ENCODE measurements at places on chromosomes 12 and 14.

GRCh38 chr14:76826122-76826521, at the start of gene LRRC74A:
TSS of gene LRRC74A (plus strand) at chr14:76826408. CDS start at chr14:76826698, 290 bp downstream.
- DNase-seq, result no peak

DNA sequence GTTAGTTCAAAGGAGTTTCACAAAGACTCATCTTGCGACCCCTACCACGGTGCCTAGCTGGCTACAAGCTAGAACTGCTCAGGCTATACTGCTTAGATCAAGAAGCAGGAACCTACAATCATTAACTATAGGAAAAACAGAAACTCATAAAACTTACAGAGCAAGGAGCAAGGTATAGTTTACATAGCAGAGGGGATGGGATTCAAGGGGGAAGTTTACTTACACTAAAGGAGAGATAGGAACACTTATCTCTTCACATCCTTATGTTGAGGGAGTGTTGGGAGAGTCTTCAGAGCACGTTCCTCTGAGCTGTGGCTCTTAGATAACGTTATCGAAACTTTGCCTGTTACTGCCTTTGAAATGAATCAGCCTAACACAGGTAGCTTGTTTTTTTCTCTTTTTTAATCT, 58.1 kb downstream of the FSCB start:
- no peak for DNase-seq

GRCh38 chr12:50922820-50923219, 29.5 kb upstream of the HIGD1C start:
- no peak for DNase-seq

DNA sequence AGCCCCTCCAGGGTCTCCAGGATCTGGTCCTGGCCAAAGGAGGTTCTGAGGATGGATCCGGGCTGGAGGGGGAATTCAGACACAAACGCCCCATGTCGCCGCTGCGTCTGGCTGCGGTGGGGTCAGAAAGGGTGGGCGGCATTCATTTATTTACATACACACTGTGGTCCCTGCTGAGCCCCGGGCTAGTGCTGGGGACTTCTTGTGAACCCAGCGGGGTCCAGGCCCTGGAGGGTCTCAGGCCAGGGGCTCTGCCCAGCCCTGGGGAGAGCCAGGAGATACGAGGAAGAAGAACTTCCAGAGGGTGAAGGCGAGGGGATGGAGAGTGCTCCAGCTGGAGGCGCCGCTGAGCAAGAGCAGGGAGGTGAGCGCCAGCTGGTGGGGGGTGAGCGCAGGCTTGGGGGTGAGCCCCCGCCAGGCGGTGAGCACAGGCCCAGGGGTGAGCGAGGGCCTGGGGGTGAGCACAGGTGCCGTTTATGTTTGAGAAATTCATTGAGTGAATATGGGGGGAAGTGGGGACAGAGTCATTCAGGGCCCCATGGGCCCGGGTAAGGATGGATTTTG, 68.1 kb downstream of the NCOR2 start:
- no peak for DNase-seq

DNA sequence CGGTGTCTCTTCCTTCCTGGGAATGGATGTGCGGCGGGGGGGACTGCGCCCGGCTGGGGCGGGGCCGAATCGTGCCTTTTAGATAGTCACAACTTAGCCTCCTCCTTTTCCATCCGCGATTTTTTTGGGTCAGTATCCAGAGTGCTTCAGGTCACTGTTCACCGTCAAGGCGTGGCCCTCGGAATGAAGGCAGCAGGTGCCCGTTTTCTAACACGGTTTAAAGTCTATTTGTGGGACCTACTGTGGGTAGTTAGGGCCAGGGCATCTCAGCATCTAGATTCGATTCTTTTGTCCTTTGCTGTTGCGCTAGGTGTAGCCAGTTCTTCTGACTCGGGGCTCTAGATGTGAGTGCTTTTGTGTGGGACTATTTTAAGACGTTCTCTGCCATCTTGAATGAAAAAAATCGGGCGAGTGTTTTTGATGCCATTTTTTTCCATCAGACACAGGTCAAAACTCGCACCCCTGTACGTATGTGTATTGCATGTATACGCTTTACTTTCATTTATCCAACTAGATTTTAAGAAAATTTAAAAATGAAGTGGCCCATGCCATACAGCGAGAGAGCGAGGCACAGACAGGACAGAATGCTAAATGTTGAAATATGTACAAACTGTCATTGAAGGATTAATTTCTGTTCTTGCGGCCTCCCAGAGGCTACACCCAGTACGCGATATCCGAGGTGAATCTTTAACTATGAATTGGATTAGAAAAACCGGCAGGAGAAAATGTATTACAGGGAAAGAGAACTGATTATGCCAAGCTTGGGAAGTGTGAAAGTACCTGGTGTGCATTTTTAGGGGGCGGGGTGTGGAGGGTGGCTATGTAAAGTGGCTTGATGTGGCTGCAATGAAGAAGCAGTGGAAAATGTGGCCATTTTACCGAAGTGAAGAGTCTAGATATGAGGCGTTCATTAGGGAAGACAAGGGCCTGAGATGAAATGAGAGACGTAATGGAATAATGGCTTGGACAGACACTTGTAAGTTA, 835 bp downstream of the VEZT start:
- DNase-seq, result peak; percentile 30

- DNase-seq, result no peak
Measured at GRCh38 chr12:103679421-103680170, 92.5 kb downstream of the STAB2 start.

DNA sequence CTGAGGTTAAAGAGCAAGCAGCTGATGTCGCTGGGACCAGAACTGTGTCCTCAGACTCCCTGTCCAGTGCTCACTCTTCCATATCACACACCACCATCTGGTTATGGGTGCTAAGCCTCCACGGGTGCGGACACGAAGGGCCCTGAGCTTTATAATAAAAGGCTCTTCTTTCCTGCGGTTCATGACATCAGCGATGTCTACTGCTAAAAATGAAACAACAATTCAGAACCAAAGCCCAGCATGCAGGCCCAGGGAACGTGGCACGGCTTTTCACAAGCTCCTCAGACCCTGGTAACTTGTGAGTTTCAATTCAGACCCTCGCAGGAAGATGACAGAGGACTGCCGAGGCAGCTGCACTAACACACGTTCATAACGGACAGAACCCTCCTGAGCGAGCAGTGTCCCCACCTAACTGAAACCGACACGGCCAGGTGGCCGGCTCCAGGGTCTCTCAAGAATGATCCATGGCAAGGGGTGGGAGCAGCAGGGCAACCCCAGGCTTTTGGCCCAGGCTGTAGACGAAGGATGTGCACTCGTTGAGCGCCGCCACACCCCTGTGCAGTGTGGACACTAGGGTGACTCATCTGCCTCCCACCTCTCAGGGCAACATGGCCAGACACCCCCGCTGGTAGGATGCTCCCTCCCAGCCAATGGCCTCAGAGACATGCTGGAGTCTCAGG, 180.3 kb downstream of the CALM1 start:
- DNase-seq, result no peak

DNA sequence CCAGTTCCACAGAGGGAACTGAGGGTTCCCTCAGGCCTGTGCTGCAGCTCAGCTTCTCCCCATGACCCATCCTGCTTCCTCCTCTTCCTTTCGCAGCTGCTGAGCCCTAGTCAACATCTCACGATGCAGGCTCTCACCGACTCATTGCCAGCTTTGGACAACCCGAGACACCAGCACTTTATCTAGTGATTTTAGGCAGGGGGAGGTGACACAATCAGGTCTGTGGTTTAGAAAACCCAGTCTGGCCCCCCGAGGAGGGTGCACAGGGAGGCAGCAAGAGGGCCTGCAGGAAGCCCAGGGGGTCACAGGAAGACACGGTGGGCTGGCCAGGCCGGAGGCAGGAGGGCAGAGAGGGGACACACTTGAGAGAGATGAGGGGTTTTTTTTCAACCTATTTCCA, 35.4 kb downstream of the DIO3 start:
- DNase-seq, result no peak

- DNase-seq, result no peak
Measured at GRCh38 chr14:65297744-65298143, 114.8 kb upstream of the FUT8 start.

DNA sequence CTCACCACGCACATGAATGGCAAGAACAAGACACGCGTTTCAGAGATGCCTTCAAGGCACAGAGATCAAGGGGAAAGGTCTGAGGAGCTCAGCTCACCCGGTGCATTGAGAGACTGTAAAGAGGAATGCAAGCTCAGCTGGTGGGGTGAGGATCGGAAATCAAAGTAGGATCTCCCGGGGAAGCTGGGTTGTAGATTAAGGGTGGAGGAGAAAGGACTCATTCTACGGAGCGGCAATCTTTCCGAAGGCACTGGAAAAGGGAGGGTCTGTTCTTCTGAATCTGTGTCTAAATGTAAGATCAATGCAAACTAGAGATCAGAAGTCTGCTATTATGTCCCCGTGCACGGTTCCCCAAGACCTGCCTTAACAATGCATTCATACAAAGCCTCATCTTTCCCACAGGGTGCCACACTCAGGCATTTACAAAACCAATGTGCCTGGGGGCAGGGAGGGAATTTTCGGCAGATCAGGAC, 41.6 kb upstream of the PYGL start:
- no peak for DNase-seq

DNA sequence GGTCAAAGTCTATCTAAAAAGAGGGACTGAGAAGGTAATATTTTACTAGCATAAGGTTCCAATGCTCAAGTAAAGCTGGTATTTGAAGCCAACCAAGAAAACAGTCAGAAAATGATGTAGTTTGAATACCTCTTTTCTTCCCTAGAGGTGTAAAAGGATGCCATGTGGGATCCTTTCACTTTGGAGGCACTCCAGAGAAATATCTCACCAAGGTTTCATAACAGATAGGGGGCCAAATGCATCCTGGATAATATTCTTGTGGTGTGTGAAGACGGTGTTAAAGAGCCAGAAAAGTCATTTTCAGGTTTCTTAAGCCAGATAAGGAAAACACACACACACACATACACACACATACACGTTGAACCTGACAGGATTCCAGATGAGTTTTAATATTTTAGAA, 136.1 kb upstream of the PRKD1 start:
- DNase-seq, result no peak

- no peak for DNase-seq
Measured at GRCh38 chr12:62915204-62915529, 19.8 kb downstream of the PPM1H start.

GRCh38 chr14:101821528-101821927, 60.0 kb downstream of the PPP2R5C start:
- no peak for DNase-seq

DNA sequence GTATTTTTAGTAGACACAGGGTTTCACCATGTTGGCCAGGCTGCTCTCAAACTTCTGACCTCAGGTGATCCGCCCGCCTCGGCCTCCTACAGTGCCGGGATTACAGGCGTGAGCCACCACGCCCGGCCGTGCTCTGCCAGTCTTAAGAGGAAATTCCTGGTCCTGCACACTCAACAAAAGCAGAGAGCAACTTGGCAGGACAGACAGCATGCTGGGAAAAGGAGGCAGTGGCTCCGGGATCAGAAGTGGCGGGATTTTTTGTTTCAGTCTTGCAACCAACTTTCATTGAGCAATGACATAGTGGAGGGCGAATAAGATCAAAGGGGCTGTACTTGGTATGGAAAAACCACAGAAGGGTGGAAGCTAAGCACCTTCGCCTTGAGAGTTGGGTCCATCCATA, 2.1 kb downstream of the CKAP4 start:
- no peak for DNase-seq

- DNase-seq, result no peak
Measured at GRCh38 chr14:73829526-73830431, 21.9 kb upstream of the PTGR2 start.

DNA sequence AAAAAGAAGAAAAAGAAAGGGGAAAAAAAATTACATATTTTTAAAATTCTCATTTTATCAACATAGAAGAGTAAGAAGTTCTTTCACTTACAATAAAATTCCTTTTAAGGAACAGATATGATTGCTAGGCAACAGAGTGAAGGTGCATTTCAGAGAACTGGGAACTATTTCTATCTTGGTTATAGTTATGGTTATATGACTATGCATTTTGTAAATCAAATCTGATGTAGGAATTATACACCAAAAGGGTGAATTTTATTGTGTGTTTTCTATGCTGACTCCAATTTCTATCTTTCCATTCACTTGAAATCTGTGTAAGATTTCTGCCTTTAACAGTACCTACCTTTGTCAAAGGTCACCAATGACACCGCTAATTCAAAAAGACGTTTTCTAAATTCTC, 50.1 kb downstream of the HNRNPC start:
- no peak for DNase-seq

DNA sequence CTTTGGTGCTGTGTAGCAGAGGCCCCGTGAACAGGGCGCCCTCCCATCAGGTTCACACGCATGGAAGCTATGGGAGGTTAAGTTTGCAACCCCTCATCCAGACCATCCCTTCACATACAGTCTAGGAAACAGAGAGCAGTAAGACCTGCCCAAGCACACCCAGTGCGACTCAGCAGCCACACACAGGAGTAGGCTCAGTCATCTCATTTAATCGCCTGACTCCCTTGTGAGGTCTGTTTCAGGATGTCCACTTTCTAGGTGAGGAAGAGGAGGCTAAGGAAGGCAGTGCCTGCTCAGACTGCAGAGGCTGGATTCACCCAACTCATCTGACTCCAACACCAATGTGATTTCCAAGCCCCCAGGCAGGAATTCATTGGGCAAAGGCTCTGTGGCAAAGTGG, 11.9 kb downstream of the BDKRB1 start:
- no peak for DNase-seq

GRCh38 chr14:100585448-100586152, 1.6 kb downstream of the BEGAIN start:
- no peak for DNase-seq

GRCh38 chr12:44968965-44969364, 81.9 kb downstream of the DBX2 start:
- DNase-seq, result no peak

DNA sequence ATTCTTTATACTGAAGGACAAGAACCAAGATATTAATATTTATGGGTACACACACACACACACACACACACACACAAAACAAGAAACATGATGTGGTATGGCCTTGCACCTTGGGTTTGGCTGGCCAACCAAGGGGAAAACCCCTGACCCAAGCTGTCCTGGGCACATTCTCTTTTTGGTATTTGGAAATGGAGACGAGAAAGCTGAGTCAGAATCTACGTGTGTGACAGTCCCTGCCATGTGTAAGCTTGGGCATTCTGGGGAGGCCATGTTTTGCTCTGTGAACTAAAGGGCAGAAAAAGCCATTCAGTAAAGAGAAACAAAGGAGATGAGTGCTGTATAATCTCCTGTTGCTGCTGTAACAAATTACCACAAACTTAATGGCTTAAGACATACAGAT, 35.6 kb downstream of the PTGER2 start:
- no peak for DNase-seq

- no peak for DNase-seq
Measured at GRCh38 chr14:93329965-93330608, 2.7 kb downstream of the BTBD7 start.
